ENCODE measurements at places on chromosomes 4 and X.

- no peak for DNase-seq
Measured at GRCh38 chr4:123077330-123077729, 154.9 kb upstream of the NUDT6 start.

GRCh38 chrX:10071451-10072144 is 85.2 kb upstream of the CLCN4 start:
- no peak for DNase-seq

DNA sequence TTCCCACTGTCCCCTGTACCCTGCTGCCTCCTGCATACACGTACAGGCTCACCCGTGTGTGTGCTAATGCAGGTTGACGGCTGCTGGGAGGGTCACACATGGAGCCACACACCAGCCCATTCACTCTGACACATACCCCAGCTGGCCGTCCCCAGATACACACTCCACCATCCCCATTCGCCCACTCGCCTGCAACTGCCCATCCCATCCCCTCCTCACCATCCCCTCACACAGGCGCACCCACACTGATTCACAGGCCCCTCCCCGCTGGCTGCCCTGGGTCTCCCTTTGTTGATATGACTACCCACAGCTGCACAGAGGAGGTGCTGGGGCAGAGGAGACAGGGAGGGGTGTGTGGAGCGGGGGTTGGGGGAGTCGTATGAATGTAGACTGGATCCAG is 25.7 kb downstream of the PJA1 start:
- no peak for DNase-seq

GRCh38 chrX:103685396-103685795 is 1.1 kb downstream of the MORF4L2 start:
- DNase-seq, result no peak

- no peak for DNase-seq
Measured at GRCh38 chr4:1090036-1090435, 23.3 kb downstream of the RNF212 start.

- DNase-seq, result peak; percentile 26
Measured at GRCh38 chr4:98289375-98289774, 28.2 kb downstream of the RAP1GDS1 start.
